ENCODE measurements at places on chromosomes 1 and 21.
A peak's percentile ranks its signal among the peaks of the same experiment; 100 is the strongest.

GRCh38 chr1:77948841-77949424 lies 29.9 kb downstream of the FUBP1 start:
- DNase-seq, result peak; percentile 31

- DNase-seq, result no peak
Observed at GRCh38 chr1:112389689-112390088, 6.3 kb upstream of the CTTNBP2NL start.

DNA sequence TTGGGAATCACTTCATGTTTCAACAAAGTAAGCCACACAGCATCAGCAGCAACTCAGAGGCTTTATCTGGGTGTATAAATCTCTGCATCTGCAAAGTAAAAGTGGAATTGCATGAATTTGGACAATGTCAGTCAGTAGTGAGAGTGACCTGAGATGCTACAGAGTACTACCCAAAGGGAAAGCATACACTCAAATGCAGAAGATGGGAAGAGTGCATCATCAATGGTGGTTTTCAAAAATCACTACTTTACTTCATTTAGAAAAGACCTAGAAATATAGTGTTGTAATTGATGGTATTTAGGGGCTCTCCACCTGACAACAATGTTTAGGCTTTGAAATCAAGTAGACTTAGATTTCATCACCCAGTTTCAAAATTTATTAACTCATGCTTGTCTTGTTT lies 24.5 kb upstream of the PKN2 start:
- DNase-seq, result no peak

GRCh38 chr1:231093156-231093922 lies 53.3 kb upstream of the FAM89A start:
- DNase-seq, result no peak

- DNase-seq, result no peak
Observed at GRCh38 chr1:33714421-33714820, 149.5 kb upstream of the HMGB4 start.
